A549 (cell line): ENCODE measurements at places on chromosomes 7 and 10. TPM values are rescaled to one million over a fixed set of nuclear protein-coding genes. Genes with fewer than 3 reads are reported as not detected.

ADCK2 gene
- 12.6 to 16.1 TPM (median 13.9 TPM) in 3 replicates for polyA plus RNA-seq

PAPSS2 gene
- polyA plus RNA-seq, result 29.0 to 32.9 TPM (median 32.8 TPM) in 3 replicates

RNF32 gene
- polyA plus RNA-seq, result 1.3 to 1.8 TPM (median 1.4 TPM) in 3 replicates

WNT16 gene
- not detected in 3 replicates for polyA plus RNA-seq

DNA sequence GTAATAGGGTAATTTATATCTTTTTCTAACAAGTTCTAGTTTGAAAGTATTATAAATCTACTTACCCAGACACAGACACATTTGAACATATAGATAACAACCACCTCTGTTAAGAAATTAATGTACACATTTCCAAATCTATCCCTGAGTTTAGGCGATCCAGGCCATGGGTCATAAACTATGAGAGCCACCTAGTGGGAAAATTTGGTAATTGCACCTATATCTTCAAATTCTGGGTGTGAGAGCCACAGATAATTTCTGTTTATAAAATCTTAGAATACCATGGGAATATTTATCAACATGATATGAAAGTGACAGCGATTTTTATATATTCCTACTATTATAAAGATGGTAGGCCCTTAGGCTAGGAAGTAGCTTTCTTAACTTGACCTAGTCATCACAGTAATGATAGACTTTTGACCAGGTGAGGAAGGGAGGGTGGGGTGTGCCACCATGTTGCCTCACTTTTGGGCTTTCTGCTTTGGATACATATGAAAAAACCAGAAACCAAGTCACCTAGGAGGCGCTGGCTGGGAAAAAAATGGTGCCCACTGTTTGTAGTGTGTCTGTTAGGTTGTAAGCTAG lies 8.0 kb upstream of the EPHA1 start:
- peak; percentile 78 for DNase-seq

DNA sequence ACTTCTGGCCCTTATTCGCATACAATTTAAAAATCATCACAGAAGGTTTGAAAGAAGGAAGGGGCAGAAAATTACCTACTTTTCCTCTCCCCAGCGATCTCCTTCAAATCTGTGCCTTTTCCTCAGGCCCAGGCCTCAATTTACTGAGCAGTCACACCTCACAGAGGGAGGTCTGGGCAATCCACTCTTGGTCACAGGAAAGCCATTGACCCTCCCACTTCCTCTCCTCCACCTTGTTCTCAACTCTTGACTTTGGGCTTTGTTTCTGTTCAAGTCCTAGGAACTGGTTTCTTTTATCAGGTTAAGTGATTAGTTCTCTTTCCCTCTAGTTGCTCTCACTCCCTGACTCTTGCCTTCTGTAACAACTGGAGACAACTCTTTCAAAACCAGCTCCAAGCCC lies 37.0 kb upstream of the ATRNL1 start:
- no peak for DNase-seq

- no peak for DNase-seq
These were observed 149.8 kb downstream of the KLF6 start for GRCh38 chr10:3635211-3635671.

- DNase-seq, result no peak
These were observed 231.7 kb upstream of the CNTNAP2 start for GRCh38 chr7:145884716-145885514.

- no peak for DNase-seq
These were observed 951 bp downstream of the ELOVL3 start for GRCh38 chr10:102227050-102227449.

DNA sequence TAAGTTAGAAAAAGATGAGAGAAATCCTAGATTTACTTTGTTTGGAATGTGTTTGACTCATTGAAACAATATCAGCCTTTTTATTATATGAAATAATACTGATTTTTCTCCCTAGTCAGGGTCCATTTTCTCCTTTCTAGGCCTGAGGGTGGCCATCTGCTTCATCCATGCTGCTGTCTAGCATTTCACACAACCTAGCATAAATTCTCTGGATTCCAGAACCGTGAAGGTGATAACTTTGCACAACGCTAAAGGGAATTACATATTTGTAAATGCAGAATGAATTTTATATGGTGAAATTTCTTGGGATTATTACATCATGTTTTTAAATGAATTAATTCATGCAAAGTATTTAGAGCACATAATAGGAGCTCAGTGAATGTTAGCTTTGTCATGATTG lies 505.1 kb downstream of the INHBA start:
- no peak for DNase-seq

DNA sequence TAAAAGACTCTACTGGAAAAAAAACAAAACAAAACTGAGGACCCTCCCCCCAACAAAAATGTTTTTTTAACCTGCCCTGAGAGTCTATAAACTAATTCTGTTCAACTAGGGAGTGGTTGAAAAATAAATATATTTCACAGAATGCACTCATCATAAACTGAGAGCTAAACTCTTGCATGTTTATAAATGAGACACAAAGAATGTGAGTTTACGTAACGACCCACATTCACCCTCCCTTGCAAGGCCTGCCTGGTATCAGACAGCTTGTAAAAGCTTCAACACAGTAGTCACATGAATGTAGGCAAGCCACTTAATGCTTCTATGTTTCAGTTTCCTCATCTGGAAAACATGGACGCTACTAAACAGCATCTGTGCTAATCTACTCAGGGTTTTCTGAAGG lies 50.3 kb downstream of the JAZF1 start:
- no peak for DNase-seq

- DNase-seq, result peak; percentile 72
These were observed 11.1 kb upstream of the CRTAC1 start for GRCh38 chr10:98041352-98042043.

- DNase-seq, result no peak
These were observed 67.0 kb downstream of the OSBPL3 start for GRCh38 chr7:24912874-24913514.

GRCh38 chr10:122647383-122647968 lies 52.2 kb downstream of the C10orf120 start:
- no peak for DNase-seq

- DNase-seq, result no peak
These were observed 25.2 kb upstream of the ZNF488 start for GRCh38 chr10:47409171-47409865.

DNA sequence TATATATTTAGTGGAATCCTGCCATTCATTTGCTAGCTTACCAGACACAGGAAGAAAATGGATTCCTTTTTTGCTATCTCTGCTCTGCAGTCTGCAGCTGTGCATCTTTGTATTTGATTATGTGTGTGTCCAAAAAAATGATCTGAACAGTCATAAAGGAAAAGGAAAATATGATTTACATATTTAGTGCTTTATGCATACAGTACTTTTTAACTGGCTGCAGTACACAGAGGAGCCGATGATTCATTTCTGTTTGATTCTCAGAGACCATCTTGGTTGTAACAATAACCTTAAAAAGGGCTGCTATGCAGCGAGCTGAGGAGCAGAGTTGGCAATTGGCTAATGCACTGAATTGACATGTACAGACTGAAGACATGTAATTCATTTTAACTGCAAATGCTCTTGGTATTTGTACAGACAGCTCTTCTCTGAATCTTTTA lies 151.3 kb upstream of the FZD1 start:
- no peak for DNase-seq

DNA sequence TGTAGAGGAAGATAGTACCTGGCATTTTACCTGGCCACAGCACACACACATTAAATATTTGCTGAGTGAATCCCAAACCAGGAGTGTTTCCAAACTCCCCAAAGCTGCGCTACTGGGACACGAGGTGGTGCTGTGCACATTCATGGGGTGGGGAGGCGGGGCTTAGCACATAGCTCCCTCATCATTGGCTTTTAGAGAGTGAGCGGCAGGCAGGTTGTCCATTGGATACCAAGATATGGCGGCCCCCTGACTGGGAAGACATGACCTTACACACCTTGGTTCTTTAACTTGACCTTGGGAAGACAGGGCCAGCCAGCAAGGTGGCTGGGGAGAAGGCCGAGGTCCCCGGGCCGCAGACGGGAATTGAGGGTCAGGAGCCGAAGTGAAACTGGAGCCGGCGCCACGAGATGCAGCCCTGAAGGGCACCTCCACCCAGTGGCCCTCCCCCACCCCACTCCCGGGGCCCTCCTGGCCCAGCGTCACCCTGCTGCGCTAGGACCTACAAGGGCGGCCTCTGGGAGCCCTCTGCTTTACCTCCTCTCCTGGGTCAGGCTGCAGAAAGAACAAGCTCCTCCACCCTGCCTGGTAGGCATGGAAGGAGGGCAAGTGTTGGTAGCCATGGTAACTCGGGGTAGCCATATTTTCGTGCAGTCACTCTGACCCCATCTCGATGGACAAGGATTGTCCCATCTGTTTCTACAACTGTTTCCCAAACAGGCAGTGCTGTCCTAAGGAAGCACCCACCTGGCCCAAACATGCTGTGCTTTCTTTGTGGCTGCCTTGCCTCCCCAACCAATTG lies 24.0 kb downstream of the TMEM176A start:
- peak; percentile 37 for DNase-seq

- DNase-seq, result no peak
These were observed 465.0 kb downstream of the GRID1 start for GRCh38 chr10:85901599-85901998.

DNA sequence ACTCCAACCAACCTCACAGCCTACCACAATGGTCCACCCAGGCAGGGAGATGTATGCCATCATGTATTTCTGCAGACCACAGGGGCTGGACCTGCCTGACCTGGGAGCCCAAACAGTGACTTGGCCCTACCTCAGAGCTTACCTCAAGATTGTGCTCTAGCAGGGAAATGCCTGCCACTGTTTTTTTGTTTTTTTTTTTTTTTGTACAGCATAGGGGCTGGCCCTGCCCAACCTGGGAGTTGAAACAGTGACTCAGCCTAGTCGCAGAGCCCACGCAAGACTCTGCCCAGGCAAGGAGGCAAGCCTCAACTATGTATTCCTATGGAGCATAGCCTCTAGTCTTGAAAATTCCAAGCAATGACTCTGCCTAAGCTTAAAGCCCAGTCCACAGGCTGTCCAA lies 39.3 kb upstream of the CDK6 start:
- no peak for DNase-seq

DNA sequence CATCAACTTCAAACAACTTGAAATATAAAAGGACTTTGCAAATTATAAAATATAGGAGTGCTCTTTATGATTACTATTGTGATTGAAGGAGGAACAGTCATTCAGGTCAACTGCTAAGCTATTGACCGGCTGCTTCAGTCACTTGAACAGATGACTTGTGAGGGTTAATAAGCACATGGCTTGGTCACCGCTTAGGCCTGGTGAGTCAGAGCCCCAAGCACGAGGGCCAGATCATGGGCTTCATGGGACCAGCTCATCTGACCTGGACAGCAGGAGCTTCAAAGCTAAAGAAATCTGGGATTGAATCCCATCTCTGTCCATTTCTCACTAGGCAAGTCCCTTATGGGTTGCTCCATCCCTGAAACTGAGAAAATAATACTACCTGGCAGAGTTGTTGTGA lies 60.4 kb upstream of the ADO start:
- no peak for DNase-seq

- DNase-seq, result no peak
These were observed 71.5 kb downstream of the COL13A1 start for GRCh38 chr10:69873135-69873639.

DNA sequence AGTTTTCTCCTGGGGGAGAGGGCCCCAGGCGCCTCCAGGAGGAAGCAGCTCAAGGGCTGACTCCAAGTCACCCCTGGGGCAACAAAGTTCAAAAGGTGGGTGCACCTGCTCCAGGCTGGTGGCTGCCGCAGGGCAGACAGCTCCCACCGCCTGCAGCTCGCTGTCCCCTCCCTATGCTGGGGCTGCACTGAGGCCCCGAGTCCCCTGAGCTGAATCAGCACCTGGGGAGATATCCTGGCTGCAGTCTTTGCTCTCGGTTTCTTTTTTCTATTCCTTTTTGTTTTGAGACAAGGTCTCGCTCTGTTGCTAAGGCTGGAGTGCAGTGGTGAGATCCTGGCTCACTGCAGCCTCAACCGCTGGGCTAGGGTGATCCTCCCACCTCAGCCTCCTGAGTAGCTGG lies 183.4 kb downstream of the DNAJB6 start:
- no peak for DNase-seq

DNA sequence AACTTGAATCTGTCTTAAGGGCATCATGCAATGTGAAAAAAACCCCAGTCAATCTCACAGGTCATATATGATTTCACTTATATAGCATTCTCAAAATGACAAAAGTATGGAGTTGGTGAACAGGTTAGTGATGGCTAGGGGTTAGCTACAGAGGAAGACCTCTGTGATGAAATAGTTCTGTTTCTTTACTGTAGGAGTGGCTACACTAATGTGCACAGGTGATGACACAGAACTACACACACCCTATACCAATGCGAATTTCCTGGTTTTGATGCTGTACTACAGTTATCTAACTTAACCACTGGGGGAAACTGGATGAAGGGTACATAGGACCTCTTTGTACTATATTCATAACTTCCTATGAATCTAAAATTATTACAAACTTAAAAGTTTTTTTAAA lies 541.8 kb downstream of the PARD3 start:
- DNase-seq, result no peak

DNA sequence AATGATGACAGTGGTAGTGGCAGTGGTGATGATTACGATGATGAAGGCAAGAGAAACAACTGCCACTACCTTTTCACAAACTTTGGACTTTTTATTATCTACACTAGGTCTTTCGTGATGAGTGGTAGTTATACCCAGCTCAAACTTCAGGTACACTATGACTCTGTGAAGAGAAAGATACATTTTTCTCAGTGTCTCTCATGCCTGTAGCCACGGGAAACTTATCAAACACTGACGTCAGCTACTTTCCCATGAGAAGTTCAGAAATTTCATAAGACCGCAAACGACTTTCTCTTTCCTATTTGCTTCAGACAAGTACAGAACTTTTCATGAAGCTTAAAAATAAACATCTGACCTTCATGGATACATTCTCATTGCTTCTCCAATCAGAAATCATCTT lies 57.0 kb downstream of the CALD1 start:
- no peak for DNase-seq

GRCh38 chr7:140326116-140326928 lies 72.0 kb downstream of the SLC37A3 start:
- peak; percentile 79 for DNase-seq

DNA sequence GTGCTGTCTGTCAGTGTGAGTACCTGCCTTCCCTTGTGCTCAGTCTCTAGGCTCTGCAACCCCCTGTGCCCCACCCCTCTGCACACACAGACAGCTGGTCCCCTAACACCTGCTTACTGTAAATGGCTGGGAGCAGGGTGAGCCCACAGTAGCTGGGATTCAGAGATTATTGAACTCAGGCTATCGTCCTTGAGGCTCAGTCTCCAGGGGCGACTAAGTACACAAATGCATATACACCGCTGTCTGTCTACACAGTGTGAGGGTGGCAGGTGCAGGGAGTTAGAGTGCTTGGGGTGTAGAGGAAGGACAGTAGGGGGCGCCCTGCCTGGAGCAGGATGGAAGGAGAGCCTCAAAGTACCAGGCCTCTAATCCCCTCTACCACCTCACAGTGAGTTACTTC lies 12.9 kb downstream of the UPP1 start:
- DNase-seq, result no peak
